ENCODE measurements at places on chromosomes 12 and 14. TPM values are rescaled to one million over a fixed set of nuclear protein-coding genes. Genes with fewer than 3 reads are reported as not detected.
A peak's percentile ranks its signal among the peaks of the same experiment; 100 is the strongest.

GRCh38 chr12:79546466-79547043 lies 144.2 kb downstream of the PAWR start:
- no peak for DNase-seq

DNA sequence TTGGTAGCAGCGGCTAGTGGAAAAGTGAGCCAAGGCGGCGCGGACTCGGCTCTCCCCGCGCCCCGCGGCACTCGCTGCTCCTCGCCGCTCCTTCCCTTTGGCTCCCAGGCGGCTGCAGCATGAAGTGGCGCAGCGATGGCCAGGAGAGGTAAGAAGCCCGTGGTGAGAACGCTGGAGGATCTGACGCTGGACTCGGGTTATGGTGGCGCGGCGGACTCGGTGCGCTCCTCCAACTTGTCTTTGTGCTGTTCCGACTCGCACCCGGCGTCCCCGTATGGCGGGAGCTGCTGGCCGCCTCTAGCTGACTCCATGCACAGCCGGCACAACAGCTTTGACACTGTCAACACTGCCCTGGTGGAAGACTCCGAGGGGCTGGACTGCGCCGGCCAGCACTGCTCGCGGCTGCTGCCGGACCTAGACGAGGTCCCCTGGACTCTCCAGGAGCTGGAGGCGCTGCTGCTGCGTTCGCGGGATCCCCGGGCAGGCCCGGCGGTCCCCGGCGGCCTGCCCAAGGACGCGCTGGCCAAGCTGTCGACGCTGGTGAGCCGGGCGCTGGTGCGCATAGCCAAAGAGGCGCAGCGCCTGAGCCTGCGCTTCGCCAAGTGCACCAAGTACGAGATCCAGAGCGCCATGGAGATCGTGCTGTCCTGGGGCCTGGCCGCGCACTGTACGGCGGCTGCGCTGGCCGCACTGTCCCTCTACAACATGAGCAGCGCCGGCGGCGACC lies 225.6 kb upstream of the CRY1 start:
- peak; percentile 71 for DNase-seq

Gene TMEM121
- 0.80 TPM for total RNA-seq

DNA sequence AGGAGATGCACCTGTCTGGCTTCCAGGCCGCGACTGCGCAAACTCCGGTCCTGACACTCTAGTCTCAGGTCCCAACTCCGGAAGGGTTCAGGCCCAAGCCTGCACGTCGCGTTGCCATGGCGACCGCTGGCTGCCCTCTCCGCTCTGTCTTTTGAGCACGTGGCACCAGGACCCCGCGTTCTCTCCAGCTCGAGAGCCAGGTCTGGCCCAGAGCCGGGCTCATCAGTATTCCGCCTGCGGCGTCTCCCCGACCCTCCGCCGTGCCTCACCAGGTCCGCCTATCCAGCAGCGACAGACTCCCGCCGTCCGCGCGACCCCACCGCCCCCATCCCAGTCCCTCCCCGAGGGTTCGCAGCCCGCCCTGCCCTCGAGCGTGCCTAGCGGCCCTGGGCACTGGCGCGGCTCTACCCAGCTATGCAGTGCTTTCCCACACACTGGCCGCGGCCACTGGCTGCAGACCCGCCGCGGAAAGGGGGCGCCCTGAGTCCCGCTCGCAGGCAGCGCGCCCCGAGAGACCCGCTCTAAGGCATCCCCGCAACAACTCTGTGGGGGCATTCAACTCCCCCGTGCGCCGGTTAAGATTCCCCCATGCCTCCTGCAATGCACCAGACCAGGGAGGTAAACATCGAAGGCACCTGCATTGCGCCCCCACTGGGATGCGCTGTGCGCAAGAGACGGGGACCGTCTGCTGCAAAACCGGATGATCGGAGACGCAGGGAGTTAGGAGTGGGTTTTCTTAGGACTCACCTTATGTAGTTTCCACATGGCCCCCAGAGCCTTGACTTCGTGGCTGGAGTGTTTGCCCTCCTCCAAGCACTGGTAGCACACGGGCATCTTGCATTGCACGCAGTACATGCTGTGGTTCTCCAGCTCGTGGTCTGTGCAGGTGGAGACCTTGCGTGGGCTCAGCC lies 1.3 kb downstream of the TRIM9 start:
- DNase-seq = peak; percentile 71

DNA sequence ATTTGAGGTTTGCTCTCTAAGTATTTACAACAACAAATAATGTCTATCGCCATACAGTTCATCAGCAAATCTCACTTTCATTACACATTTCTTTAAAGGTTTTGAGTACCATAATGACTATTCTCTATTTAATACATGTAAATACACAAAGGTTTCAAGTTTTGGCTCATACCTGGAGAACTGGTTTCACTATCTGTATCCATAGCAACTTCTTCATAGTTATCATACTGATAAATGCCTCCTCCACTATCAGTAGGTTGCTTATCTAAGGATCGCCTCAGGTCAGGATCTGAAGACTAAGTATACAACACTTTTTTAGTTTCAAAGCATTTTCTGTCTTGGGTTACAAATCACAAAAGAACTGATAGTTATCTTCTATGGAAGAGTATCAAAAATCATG lies 21.4 kb downstream of the ZFC3H1 start:
- no peak for DNase-seq

GRCh38 chr12:112161711-112162110 lies 36.4 kb downstream of the TRAFD1 start:
- no peak for DNase-seq

Gene IL31
- not detected for total RNA-seq

DNA sequence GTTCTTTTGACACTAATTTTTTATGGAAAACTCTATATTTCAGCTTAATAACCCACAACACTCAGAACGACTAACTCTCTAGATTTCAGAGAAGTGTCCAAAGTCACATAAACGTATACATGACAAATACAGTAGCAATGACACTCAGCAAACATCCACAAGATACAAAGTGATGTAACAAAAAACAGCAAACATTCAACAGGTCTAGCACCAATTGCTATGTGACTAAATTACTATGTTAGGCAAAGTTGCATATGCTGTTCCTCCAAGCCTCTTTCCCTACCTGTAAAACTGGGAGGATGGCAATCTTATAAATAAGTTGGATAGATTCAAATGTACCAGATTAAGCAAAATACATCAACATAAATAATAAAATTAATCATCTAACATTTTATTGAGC lies 1.7 kb downstream of the RECQL start:
- no peak for DNase-seq

DNA sequence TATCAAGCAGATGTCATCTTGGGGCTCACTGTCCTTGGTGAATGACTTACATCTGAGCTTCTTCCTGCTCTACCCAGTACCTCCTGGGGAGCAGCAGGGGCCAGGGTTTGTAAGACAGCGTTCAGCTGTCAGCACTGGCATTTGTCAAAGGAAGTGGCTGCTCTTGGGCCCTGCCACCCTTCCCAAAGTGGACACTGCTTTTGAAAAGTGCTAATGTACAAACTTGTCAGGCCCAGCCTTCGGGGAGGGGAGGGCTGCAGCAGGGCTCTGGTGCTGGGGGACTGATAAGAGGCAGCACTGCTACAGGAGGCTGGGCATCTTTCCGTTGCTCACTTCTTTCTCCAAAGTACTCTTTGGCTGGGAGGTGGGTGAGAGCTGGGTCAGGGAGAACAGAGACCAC lies 59.8 kb upstream of the RBM19 start:
- DNase-seq = no peak

- DNase-seq = no peak
Measured at GRCh38 chr12:41055875-41056577, 132.1 kb upstream of the PDZRN4 start.

DNA sequence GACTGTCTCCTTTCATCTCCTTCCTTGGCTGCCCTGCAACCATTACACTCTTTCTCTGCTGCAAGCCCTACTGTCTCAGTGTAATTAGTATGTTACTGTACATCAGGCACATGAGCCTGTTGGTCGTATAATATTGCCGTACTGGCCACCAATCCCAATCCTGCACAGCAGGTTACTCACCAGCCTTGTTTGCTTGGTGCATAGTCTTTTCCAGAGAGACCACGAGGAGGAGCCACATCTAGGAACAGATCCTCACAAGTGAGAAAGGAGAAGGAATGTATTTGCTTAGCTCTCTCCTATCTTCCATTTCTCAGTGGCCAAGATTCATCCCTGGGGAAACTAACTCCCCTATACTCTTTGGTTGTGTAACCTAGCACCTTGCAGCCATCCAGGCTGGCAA lies 33.0 kb upstream of the BICDL1 start:
- no peak for DNase-seq

Gene HECTD4
- total RNA-seq = 11.9 TPM

Gene GPR84
- not detected for total RNA-seq

Gene AKAP3
- 1.5 TPM for total RNA-seq

- DNase-seq = no peak
Measured at GRCh38 chr14:34614638-34615037, 15.3 kb downstream of the SNX6 start.

Gene MAP3K9
- 12.6 TPM for total RNA-seq

DNA sequence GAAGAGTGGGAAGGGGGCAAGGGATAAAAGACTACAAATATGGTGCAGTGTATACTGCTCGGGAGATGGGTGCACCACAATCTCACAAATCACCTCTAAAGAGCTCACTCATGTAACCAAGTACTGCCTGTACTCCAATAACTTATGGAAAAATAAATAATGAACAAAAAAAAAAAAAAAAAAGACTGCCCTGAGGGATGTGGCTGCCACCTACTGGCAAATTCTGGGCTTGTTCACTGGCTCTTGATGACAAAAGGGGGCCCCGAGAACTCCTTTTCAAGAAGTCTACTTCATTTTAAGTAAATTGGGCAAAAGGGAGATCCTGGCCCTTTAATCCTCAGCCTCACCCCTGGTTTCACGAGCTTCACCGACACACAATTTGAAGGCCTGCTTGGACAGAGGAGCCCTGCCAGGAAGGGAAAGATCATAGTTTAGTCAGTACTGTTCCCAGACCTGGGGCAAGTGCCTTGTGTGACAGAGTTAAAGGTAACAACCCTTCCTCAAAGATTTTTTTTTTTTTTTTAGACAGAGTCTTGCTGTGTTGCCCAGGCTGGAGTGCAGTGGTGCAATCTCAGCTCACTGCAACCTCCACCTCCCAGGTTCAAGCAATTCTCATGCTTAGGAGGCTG lies 26.1 kb upstream of the STAC3 start:
- DNase-seq = peak; percentile 66

Gene NOS1
- total RNA-seq = 0.48 TPM

GRCh38 chr12:101116911-101117310 lies 93.1 kb downstream of the SLC5A8 start:
- DNase-seq = no peak

DNA sequence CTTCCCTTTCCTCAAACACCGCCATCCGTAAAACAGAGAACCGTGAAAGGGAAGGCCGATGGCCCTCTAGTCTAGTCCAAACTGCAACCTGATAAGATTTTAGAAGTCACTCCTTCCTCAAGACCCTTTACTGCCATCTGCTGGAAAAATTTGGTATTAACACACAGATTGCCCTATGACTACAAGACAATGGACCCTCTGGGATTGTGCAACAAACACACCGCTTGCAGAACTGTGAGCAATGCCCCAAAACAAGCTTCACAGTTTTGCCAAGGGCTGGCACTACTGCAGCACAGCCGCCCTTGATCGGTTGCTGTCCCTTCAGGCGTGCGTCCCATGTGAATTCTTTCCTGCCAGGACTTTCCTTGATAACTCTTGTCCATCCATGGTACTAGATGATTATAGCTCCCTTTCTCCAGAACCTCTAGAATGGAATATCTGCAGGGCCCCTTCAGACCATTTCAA lies 23.1 kb downstream of the LLPH start:
- peak; percentile 52 for DNase-seq

DNA sequence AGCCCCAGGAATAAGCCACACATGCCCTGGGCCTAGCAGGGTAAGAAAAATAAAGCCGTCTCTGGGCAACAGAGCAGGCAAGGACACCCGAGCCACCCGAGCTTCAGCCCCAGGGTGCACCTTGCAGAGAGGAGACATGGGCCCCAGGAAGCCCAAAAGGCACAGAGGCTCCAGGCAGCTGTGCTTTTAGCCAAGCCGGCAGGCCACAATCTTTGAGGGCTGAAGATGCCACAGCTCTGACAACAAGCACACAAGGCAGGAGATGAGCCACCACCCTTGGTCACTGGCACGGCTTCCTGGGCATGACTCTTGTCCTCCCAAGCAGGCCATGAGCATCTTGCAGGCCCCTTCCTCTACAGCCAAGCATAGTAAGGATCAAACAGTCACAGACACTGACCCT lies 86.3 kb downstream of the ITPK1 start:
- DNase-seq = no peak

DNA sequence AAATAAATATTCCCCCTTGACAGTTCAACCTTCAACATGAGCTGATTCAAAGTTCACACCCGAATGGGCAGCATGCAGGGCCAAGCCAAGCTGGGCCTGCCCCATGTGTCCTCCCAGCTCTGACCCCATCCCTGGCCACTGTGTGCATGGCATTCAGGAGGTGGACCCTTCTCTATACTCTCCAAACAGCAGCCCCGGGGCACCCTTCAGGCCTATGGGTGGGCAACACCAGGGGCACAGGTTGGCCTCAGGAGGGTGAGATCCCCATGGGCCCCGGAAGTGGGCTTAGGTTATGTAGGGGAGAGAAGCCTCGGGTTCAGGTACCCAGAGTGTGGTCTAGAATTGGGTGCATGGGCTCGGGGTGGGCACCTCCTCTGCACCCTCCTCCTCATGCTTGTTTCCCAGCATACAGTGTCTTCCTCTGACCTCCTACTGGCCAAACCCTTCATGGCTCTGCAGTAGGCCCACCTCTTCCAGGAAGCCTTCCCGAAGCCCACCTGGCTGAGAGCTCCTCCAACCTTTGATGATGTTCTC lies 31.5 kb upstream of the BCL7A start:
- DNase-seq = no peak

DNA sequence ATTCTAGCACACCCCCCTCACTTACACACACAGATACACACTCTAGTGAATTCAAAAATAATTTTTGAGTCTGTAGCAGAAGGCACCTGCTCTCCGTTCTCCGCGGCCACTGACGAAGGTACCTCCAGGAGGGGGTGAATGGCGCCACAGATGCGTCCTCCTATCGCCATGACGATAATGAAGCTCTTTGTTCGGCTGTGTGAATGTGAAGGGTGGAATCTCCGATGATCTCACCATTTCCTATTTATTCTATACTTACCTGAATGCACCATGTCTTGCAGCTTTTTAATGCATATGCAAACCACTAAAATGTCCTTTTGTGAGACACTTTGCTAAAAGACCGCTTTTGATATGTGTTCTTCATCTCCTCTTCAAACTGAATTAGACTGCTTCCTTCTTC lies 162.7 kb downstream of the EGLN3 start:
- peak; percentile 68 for DNase-seq

DNA sequence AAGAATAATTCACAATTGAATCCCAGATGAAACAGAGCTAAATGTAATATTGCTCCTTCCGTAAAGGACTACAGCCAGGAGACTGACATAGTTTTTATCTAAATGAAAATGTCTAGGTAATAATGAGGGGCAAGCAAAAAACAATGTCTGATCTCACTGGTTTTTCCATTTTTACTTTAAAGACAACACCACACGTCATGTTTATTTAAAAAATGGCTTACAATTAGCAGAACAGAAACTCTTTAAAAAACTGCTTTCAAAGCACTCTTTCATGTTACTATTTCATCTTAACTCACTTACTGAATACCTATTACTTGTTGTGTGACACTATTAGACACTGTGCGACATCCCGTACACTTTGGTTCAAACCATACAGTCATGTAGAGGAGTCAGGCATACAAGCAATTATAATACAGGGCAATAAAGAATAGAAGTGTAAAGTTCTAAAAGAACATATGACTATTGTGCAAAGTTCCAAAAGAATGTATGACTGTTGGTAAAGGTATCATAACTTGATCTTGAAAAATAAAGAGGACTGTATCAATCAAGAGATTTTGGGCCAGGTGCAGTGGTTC lies 9.1 kb downstream of the BTBD7 start:
- no peak for DNase-seq

Gene UBC
- 1,131 TPM for total RNA-seq

- DNase-seq = no peak
Measured at GRCh38 chr12:5492562-5492961, 60.7 kb downstream of the NTF3 start.

Gene NPAS3
- 4.3 TPM for total RNA-seq

Data from H7 (cell line).